ENCODE measurements at places on chromosomes 16 and 17.
A peak's percentile ranks its signal among the peaks of the same experiment; 100 is the strongest.

- no peaks in the 10 kb centered on the region for H3K36me3 ChIP-seq
- no peak overlapping the region for H3K27ac ChIP-seq
- H3K4me3 ChIP-seq, result no peak overlapping the region
- H3K4me1 ChIP-seq, result no peaks in the 10 kb centered on the region
- no peak for DNase-seq
- no peaks in the 10 kb centered on the region for H3K27me3 ChIP-seq
Observed at GRCh38 chr16:65537336-65537735, 415.5 kb upstream of the CDH11 start.

- no peak for DNase-seq
- no peak overlapping the region for H3K4me3 ChIP-seq
- H3K4me1 ChIP-seq, result no peaks in the 10 kb centered on the region
- H3K36me3 ChIP-seq, result no peaks in the 10 kb centered on the region
- no peaks in the 10 kb centered on the region for H3K27me3 ChIP-seq
Observed at GRCh38 chr16:3776316-3776715, 59.0 kb upstream of the TRAP1 start.

DNA sequence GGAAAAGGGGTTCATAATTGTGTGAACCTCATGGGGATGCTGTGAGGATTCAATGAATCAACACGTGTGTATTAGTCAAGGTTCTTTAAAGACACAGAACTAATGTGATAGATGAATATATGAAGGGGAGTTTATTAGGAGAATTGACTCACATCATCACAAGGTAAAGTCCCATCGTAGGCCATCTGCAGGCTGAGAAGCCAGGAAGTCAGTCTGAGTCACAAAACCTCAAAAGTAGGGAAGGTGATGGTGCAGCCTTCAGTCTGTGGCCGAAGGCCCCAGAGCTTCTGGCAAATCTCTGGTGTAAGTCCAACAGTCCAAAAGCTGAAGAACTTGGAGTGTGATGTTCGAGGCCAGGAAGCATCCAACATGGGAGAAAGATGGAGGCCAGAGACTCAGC is 413.4 kb downstream of the CDH13 start:
- no peak for DNase-seq
- no peaks in the 10 kb centered on the region for H3K4me1 ChIP-seq
- no peaks in the 10 kb centered on the region for H3K36me3 ChIP-seq
- H3K27me3 ChIP-seq, result no peaks in the 10 kb centered on the region
- H3K4me3 ChIP-seq, result no peak overlapping the region

DNA sequence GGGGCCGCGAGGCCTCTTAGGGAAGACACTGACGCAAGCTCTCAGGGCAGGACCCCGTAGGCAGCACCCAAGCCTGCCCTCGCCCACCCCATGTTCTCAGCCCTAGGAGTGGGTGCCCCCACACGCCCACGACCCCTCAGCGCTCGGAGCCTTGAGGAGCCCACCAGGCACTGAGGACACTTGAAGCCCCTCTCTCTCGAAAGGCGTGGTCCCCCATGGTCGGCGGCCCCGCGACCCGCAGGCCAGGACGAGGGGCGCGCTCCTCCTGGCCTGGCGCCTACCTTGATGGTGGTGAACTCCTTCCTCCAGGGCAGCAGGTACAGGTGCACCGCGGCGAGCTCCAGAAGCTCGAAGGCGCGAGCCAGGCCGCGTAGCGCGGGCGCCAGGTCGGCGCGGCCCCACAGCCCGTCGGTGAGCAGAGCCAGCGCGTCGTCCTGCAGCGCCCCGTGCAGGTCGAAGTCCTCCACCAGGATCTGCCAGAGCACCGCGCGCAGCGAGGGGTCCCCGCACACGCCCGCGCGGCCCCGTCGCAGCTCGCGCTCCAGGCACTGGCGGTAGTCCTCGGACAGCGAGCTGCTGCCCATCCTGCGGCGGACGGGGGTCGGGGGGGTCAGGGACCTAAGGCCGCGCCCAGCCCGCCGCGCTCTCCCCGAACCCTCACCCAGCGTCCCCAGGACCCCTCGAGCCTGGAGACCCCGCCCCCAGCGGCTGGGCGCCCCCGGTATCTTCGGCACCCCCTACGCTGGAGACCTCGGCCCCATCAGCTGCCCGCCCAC is 668 bp downstream of the SPATA2L start:
- H3K27me3 ChIP-seq, result no peaks in the 10 kb centered on the region
- H3K4me3 ChIP-seq, result peak overlapping the region; percentile 69
- DNase-seq, result peak; percentile 43

DNA sequence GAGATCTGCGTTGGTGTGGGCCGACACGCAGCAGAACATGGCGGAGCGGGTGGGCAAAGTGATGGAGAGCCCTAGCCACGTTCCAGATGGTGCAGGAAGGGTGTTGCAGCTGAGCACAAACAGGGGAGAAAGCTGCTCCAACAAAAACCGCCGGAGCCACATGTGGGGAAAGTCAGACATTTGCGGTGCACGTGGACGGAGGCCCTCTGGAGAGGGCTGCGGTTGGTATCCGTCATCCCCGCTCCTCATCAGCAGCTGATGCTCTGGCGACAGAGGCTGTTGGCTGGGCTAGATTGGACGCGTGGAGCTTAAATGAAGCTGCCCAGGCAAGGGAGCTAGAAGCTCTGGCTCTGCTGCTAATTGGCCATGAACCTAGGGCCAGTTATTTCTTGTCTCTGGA is 43.5 kb upstream of the ADCY9 start:
- no peaks in the 10 kb centered on the region for H3K36me3 ChIP-seq
- no peak overlapping the region for H3K27ac ChIP-seq
- DNase-seq, result no peak
- H3K4me1 ChIP-seq, result no peaks in the 10 kb centered on the region
- H3K27me3 ChIP-seq, result no peaks in the 10 kb centered on the region
- H3K4me3 ChIP-seq, result no peak overlapping the region

DNA sequence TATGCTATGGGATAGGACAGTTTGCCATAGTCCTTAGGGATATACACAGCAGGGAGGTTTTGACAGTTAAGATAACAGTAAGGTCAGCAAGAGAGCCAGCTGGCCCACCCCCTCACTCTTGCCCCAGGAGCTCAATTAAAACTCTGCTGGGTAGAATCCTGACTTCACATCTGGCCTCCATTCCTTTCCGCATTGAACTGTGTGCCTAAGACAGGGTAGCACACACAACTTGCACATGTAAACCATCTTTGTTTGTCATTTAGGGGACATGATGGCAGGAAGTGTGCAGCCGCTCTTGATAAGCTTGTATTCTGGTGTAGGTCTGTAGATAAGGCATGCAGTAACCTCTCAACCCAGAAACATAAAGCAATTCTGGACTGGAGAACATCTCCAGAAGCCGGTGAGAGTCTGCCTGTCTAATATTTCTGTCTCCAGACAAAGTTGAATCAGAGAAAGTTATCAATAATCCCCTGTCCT is 5.2 kb downstream of the MINK1 start:
- no peak overlapping the region for H3K27ac ChIP-seq
- DNase-seq, result no peak
- no peaks in the 10 kb centered on the region for H3K27me3 ChIP-seq
- no peaks in the 10 kb centered on the region for H3K36me3 ChIP-seq

DNA sequence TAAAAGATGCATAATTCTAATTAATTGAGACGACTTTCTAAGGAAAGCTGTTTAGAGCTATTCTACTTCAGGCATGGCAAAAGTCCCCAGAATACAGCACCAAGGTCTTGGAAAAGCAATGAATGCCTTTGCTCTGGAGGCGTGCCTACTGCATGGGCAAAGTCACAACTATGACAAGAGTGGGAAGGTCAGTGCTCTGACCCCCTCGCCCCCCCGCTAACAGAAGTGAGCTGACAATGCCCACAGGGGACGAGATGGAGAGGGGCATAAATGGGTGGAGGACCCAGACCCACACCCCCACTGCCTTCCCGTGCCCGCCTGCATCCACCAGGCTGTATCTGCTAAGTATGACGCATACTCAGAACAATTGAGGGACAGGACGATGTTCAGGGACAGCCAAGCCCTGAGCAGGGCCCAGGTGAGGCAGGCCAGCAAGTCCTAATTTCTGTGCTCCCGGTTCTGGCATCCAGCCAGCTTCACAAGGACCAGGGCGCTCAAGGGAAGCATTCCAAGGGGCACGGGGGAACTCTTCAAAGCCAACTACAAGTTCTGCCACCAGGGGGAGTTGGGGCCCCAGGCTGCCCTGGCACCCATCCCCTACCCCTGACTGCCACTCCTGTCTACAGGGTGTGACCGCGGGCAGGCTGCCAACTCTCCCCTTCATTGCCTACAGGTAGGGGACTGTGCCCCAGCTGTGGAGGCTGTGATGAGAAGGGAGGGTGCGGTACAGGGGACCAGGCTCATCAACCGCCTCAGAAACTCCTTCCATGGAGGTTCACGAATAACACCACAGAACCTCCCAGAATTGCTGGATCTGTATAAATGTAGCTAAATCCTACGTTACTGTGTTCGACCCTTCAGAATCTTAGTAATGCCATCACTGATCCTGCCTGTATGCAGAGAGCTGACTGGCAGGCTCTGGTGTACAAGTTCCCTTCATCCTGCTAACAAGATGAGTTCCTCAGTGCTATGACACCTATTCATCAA is 20.8 kb downstream of the NPRL3 start:
- no peak overlapping the region for H3K4me3 ChIP-seq
- no peaks in the 10 kb centered on the region for H3K4me1 ChIP-seq
- DNase-seq, result no peak

DNA sequence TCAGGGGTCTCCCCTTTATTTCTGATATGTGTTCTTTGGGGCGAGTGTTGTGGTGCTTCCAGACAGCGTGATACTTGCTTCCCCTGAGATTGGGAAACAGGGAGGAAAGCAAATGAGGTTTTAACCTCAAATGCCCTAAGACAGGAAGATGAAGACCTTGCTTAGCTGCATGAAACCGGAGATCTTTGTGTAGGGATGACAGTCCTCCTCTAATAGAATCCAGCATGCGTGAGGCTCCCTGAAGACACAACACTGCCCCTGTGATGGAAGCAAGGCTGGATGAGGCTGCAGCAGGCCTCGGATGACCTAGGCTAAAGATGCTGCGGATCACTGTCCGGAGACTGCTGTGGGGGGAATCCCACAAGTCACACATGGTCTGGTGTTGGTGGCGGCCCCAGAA is 491.0 kb downstream of the CDH13 start:
- no peaks in the 10 kb centered on the region for H3K4me1 ChIP-seq
- no peak overlapping the region for H3K4me3 ChIP-seq
- no peak for DNase-seq
- no peaks in the 10 kb centered on the region for H3K27me3 ChIP-seq
- no peaks in the 10 kb centered on the region for H3K36me3 ChIP-seq

DNA sequence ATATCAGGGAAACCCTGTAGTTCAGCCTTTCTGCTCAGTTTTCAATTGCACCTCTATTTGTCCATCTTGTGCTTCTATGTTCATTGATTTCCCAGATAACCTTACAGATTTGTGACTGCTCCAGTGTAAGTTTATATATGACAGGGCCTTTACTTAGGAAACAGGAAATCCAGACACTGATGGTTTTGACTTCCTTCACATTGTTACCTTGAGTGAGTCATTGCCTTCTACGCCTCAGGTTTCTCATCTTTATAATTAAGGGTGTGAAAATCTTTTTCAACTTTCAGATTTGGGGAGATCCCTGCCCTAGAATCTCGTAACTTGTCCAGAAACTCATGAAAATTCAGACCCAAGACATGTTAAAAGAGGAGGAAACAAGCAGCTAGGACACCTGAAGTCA is 342.4 kb upstream of the TBX2 start:
- H3K4me3 ChIP-seq, result no peak overlapping the region
- H3K27ac ChIP-seq, result no peak overlapping the region
- no peak for DNase-seq
- H3K27me3 ChIP-seq, result no peaks in the 10 kb centered on the region

DNA sequence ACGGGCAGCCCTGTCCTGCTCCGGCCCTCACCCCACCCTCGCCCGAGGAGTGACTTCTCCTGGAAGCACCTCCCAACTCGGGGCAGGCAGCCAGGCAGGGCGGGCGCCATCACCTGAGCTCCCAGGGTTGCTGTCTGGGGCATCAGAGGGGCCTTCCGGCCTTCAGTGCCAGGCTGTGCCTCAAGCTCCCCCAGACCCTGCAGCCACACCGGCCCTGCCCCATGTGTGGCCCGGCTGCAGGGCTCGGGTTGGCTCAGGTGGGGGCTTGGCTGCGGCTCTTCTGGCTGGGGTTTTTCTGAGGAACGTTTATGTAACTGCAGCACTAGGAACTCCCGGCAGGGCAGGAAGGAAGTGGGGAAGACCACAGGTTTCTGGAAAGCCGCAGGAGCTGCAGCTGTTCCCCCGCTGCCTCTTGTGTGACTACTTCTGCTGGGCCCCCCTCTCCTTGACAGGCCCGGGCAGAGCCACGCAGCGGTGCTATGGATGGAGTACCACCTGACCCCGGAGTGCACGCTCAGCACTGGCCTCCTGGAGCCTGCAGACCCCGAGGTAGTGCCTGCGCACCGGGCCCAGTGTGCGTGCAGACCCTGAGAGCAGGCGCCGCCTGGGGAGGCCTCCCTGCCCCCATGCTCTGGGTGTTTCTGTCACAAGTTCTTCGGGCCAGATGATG is 45.6 kb downstream of the PRMT7 start:
- DNase-seq, result no peak
- H3K36me3 ChIP-seq, result no peaks in the 10 kb centered on the region
- H3K27me3 ChIP-seq, result no peaks in the 10 kb centered on the region
- no peaks in the 10 kb centered on the region for H3K4me1 ChIP-seq
- H3K27ac ChIP-seq, result no peak overlapping the region

GRCh38 chr17:38454532-38454931 is 26.3 kb downstream of the ARHGAP23 start:
- peak overlapping the region; percentile 82 for H3K27ac ChIP-seq
- H3K4me1 ChIP-seq, result peaks cover 30% of the 10 kb centered on the region
- no peaks in the 10 kb centered on the region for H3K36me3 ChIP-seq

GRCh38 chr17:610276-610675 is 104.4 kb downstream of the VPS53 start:
- no peak overlapping the region for H3K27ac ChIP-seq
- H3K36me3 ChIP-seq, result no peaks in the 10 kb centered on the region
- H3K4me3 ChIP-seq, result no peak overlapping the region
- H3K4me1 ChIP-seq, result no peaks in the 10 kb centered on the region
- no peak for DNase-seq

GRCh38 chr16:586047-586644 is 3.7 kb upstream of the RAB40C start:
- no peak overlapping the region for H3K4me3 ChIP-seq
- H3K27ac ChIP-seq, result no peak overlapping the region
- peaks cover 18% of the 10 kb centered on the region for H3K4me1 ChIP-seq
- H3K27me3 ChIP-seq, result no peaks in the 10 kb centered on the region
- H3K36me3 ChIP-seq, result no peaks in the 10 kb centered on the region

DNA sequence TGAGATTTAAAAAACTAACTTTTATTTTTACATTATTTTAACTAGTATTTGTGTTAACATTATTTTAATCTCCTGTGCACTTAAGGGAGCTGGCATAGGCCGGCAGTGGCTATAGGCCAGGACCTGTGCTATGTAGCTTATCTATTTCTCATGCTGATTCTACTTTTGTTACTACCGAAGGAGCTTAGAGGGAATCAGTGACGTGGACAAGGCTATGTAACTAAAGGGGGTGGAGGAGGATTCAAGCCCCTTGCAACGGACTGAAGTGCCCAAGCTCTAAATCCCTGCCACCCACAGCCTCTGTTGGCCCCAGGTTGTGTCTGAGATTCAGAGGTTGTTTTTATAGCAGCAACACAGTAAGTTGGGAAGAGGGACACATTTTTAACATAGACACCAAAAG is 356.4 kb downstream of the WWOX start:
- no peak for DNase-seq
